ENCODE measurements at places on chromosomes 7 and 10.

DNA sequence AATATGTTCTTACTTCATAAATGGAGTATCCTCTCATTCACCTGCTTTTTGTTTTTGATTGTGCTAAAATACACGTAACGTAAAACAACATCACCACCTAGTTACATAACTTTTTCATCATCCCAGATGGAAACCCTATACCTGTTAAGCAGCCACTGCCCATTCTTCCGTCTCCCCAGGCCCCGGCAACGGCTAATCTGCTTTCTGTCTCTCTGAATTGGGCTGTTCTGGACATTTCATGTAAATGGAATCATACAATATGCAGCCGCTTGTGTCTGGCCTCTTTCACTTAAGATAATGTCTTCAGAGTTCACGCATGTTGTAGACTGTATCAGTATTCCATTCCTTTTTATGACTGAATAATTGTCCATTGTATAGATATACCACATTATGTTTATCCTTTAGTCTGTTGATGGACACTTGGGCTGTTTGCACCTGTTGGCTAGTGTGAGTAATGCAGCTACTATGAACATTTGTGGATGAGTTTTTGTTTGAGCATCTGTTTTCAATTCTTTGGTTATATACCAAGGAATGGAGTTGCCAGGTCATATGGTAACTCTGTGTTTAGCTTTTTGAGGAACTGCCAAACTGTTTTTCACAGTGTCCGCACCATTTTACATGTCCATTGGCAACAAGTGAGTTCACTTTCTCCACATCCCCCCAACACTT, 14.1 kb upstream of the SUN1 start:
- DNase-seq, result no peak

DNA sequence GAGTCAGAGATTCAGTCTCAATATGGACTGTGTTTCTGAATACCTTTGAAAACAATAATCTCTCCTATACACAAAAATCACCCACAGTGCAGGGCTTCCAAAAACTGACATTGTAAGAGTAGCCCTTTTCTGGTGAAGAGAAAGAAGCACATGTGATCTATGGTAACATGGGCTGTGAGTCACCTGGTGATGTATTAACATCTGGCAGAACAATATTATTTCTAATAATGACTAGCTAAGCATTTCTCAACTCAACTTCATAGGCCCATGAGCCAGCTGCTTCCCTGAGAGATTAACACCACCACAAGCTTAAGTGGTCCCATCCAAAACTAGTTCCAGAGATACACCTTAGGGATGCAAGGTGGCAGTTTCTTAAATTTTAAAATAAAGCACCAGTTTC, 331.0 kb upstream of the NRP1 start:
- no peak for DNase-seq

GRCh38 chr10:91635401-91636400, 2.8 kb upstream of the PPP1R3C start:
- DNase-seq, result no peak

- DNase-seq, result no peak
These were observed 473.3 kb downstream of the PLXNA4 start for GRCh38 chr7:132102942-132103341.

DNA sequence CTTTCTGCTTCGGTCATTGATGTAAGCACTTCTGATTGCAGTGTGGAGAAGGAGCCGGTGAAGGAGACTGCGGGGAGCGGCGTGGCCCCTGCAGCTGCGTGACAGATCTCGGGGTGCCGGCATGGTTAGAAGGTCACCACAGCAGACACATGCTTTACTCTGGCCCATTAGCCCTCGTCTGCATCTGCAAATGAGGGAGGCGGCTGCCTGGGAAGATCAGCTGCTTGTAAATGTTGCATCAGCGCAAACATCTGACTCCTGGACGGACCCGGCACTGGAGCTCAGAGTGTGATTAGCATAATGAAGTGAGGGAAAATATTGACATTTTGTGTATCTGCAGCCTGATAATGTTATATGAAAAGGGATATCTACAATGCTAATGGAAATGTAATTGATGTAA, 30.5 kb upstream of the MNX1 start:
- no peak for DNase-seq

- no peak for DNase-seq
These were observed 28.0 kb downstream of the CTBP2 start for GRCh38 chr10:125132344-125132743.

DNA sequence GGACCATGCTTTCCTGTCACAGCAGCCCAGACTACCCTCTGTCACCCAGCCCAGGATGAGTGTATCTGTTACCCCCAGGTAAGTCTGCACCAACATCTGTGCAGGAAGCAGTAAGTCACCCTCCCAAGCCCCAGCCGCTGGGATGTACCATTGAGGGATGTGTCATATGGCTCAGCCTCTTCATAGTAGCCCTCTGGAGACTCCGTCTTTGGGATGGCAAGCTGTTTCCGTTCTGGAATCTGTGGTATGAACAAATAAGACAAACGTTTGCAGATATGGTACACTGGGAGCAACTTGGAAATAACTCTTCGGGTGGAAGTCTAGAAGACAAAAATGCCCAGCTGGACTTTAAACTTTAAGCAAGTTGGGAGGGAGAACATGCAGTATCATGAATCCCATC, 81.3 kb downstream of the AFAP1L2 start:
- no peak for DNase-seq

GRCh38 chr7:113892818-113893217, 26.0 kb downstream of the PPP1R3A start:
- DNase-seq, result no peak

- DNase-seq, result no peak
These were observed 239.2 kb downstream of the CELF2 start for GRCh38 chr10:11256896-11257295.

GRCh38 chr7:137036768-137037167, 168.3 kb downstream of the CHRM2 start:
- no peak for DNase-seq

GRCh38 chr7:1455241-1455939, 3.9 kb downstream of the MICALL2 start:
- no peak for DNase-seq
